ENCODE measurements at places on chromosomes 6 and 20. TPM values are rescaled to one million over a fixed set of nuclear protein-coding genes. Genes with fewer than 3 reads are reported as not detected.

The RAB44 gene
- 0.14 TPM for polyA plus RNA-seq

- no peak for DNase-seq
These were observed 18.6 kb downstream of the TTPAL start for GRCh38 chr20:44494266-44494665.

DNA sequence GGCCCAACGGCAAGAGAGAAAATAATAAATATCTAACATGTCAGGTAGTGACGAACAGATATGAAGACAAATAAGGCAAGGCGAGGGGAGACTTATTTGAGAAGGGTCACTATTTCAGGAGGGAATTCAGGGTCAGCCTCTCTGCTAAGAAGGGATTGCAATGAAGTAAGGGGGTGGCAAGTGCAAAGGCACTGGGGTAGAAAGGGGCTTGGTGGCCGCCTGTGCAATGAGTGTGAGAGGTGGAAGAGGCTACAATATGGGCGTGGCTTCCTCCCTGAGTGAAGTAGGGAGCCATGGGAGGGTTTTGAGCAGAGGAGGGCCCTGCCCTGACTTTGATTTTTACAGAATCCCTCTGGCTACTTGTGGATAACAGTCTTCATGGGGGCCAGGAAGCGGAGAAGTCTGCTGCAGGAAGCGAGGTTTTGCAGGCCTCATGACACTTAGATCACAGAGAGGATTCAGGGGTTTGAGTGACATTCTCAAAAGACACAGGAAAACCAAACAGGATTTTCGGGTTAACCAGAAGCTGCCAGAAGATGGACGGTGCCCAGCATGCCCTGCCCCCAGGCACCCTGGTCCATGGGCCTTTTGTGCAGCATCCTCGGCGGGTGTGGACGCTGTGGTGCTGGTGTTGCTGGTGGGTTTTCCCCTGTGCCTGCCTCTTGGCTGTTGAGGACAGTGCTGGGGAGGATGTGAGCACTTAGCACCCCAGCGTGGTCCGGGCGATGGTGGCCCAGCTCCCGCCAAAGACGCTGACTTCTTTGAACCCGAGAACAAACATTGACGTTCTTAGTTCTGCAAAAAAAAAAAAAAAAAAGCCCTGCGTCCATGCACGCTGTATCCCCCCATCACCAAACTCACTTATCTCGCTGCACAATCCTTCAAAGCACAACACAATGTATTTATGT, 124.2 kb upstream of the PTPN1 start:
- no peak for DNase-seq

- no peak for DNase-seq
These were observed 42.4 kb downstream of the SNX14 start for GRCh38 chr6:85551264-85551663.

DNA sequence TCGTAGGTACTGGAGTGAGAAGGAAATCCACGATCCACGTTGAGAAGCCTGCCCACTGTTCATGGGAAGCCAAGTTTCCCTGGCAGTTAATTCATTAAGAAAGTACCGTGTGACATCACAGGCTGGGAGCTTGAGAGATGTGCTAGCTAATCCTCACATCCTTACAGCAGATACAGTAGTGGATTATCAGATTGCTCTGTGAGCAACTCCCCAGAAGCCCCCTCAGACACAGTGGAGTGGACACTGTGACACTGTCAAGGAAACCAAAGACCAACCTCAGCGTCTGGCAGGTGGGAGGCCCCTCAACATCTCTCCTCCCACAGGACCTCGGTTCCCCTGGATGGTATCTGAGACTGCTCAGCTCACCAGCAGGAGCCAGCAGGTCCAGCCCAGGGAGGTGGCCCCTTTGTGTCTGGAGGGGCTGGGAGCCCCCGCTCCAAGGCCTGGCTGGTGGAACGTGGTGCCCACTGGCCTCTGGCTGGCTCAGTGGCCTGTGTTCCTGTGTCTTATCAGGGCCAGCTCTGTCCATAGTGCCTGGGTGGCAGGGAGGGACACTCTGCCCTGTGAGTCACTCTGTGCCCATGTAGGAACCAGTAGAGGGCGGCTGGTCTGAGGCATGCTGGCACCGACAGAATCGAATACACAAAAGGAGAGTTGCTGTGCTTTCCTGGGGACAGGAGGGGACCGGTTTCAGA, 7.2 kb downstream of the PYGB start:
- no peak for DNase-seq

- peak; percentile 77 for DNase-seq
These were observed 248.5 kb downstream of the FOXC1 start for GRCh38 chr6:1858196-1858595.

All from muscle of arm (tissue), 14 donors.